Vagina (tissue), 2 donors: ENCODE measurements at places on chromosomes 1 and 21. TPM values are rescaled to one million over a fixed set of nuclear protein-coding genes. Genes with fewer than 3 reads are reported as not detected.
A peak's percentile ranks its signal among the peaks of the same experiment; 100 is the strongest.

HPDL gene
- total RNA-seq, result 2.2 TPM

DNA sequence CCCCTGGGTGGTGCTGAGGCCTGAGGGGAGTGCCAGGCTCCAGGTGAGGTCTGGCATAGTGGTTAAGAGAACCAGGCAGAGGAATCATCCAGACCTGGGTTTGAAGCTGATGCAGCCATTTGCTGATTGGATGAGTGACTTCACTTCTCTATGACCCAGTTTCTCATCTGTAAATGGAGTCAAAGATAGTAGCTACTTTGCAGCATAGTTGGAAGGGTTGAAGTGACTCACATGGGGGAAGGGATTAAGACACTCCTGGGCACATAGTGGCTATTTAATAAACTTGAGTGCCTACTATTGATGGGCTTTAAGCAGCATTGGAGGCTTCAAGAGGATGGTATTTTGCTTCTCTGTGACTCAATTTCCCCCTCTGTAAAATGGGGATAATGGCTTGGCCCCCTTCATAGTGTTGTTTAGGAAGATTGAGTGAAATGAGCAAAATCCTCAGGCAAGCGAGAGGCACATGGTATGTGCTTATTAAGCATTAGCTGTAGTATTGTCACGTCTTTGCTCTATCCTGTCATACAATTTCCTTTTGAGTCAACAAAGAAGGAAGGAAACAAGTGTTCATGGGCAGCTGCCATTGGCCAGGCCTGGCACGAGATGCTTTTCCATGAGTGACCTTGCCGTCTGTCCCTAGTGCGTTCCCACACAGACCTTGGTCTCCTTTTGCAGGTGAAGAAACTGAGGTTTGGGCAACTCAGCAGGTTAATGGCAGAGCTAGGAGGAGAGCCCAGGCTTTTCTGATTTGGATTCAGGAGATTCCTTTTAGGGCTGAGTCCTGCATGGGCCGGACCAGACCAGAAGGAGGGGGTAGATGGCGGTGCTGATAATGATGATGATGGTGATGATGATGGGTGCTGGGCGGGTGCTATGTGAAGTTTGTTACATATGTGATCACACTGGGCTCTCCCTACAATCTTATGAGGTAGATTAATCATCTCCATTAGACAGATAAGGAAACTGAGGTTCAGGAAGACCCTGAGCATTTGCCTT lies 131.1 kb upstream of the WNT4 start:
- H3K27ac ChIP-seq, result no peak overlapping the region
- no peaks in the 10 kb centered on the region for H3K27me3 ChIP-seq
- no peak for DNase-seq
- H3K36me3 ChIP-seq, result no peaks in the 10 kb centered on the region
- no peak overlapping the region for H3K4me3 ChIP-seq

- no peaks in the 10 kb centered on the region for H3K27me3 ChIP-seq
- no peak overlapping the region for H3K4me3 ChIP-seq
- H3K27ac ChIP-seq, result peak overlapping the region; percentile 16
- DNase-seq, result no peak
- H3K36me3 ChIP-seq, result no peaks in the 10 kb centered on the region
Observed at GRCh38 chr1:21012937-21013336, 163.8 kb downstream of the EIF4G3 start.

DNA sequence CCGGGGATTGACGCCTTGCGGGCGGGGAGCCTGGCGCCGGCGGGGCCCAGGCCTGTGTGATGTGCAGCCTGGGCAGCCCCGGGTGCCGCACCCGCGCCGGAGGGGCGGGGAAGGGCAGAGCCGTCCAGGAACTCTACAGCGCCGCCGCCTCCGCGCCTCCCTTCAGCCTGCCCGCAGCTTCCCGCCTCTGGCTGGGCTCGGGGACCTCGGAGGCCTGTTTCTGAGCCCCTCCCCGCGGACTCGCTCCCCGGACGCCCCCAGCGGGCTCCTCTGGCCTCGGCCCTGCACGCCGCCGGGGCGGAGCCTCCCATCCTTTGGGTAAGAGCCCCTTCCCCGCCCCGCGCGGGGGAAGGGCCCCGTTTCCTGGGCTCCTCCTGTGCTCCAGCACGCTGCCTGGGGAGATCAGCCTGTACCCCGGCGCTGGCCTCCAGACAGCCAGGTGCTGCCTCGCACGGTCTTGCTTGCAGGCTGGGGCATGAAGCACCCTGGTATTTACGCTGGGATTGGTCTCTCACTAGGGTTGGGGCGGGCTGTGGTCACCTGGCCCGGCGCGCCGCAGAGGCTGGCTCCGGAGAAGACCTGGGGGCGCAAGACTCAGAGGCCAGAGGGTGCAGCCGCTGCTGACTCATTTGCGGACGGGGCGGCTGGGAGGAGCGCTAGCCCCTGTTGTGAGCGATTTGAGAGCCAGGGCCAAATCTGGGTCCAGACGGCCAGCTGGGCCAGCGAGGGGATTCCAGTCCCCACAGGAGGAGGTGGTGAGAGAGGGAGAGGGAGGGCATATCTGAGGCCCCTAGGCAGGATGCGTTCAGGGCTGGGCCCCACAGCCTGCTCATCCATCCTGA lies 5.7 kb upstream of the ACOT11 start:
- H3K27me3 ChIP-seq, result no peaks in the 10 kb centered on the region
- peak overlapping the region; percentile 86 for H3K27ac ChIP-seq
- DNase-seq, result no peak
- H3K4me1 ChIP-seq, result peaks cover 23% of the 10 kb centered on the region
- no peaks in the 10 kb centered on the region for H3K36me3 ChIP-seq
- peak overlapping the region; percentile 50 for H3K4me3 ChIP-seq

DNA sequence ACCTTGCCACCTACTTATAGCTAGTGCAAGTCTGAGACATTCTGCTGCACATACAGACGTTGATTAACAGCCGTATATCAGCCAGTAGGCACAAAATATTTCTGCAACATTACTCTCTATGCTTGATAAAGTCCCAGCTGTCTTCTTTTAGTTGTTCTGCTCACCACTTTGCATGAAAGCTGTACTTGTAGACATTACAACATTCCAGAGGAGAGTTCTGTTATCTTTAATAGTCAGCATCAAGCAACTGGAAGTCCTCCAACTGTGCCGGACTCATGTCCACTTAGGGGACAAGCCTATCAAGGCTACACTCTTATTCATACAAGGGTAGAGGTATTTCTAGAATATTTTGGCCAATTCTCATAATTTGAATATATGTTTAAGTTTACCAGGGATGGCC lies 50.0 kb downstream of the CACHD1 start:
- H3K27ac ChIP-seq, result no peak overlapping the region
- no peak for DNase-seq
- peaks cover 77% of the 10 kb centered on the region for H3K4me1 ChIP-seq
- no peaks in the 10 kb centered on the region for H3K36me3 ChIP-seq
- no peaks in the 10 kb centered on the region for H3K27me3 ChIP-seq
- no peak overlapping the region for H3K4me3 ChIP-seq

GRCh38 chr1:51684776-51685175 lies 67.9 kb downstream of the OSBPL9 start:
- no peaks in the 10 kb centered on the region for H3K36me3 ChIP-seq
- peaks cover 27% of the 10 kb centered on the region for H3K4me1 ChIP-seq
- no peak overlapping the region for H3K4me3 ChIP-seq
- no peak overlapping the region for H3K27ac ChIP-seq
- no peak for DNase-seq

- no peaks in the 10 kb centered on the region for H3K4me1 ChIP-seq
- no peak for DNase-seq
- H3K36me3 ChIP-seq, result no peaks in the 10 kb centered on the region
- no peak overlapping the region for H3K27ac ChIP-seq
Observed at GRCh38 chr1:214623430-214623829, 20.4 kb downstream of the CENPF start.

ATG4C gene
- 5.9 TPM for total RNA-seq

GRCh38 chr21:46161633-46162592 lies 6.5 kb upstream of the FTCD start:
- no peak overlapping the region for H3K27ac ChIP-seq
- no peaks in the 10 kb centered on the region for H3K4me1 ChIP-seq
- peaks cover 4% of the 10 kb centered on the region for H3K36me3 ChIP-seq
- DNase-seq, result peak; percentile 92
- H3K27me3 ChIP-seq, result no peaks in the 10 kb centered on the region

DNA sequence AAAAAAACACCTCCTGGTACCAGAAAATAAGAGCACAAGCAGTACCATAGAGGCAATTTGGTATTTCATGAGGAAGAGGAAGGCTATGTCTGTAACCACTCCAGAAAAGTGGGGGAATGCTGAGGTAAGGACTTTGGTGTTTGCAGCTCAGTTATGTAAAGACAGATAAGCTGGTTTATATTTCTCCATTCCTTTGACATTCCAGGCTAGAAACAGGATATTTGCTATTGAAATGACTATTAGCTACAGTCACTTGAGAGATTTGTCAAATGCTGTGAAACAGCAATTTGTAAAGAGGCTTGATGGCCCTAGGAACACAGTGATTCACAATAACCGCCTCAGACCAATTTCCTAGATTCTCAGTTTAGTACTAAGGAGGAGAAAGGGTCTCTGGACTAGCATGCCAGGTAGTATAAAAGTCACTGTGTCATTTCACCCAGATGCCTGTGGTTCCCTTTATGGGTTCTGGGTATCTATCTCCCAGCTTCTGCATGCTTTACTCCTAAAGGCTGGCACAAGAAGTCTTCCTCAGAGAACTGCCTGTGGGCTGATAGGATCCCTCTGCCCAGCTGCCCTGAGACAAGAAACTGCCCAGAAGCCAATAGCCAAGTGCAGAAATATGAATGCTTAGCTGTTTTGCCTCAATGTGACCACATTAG lies 80.5 kb downstream of the VCAM1 start:
- DNase-seq, result no peak
- no peak overlapping the region for H3K27ac ChIP-seq
- no peaks in the 10 kb centered on the region for H3K27me3 ChIP-seq
- no peaks in the 10 kb centered on the region for H3K4me1 ChIP-seq
- no peak overlapping the region for H3K4me3 ChIP-seq

GRCh38 chr1:40314721-40315238 lies 2.3 kb downstream of the COL9A2 start:
- DNase-seq, result peak; percentile 94
- no peaks in the 10 kb centered on the region for H3K36me3 ChIP-seq
- H3K27me3 ChIP-seq, result peaks cover 7% of the 10 kb centered on the region
- peaks cover 36% of the 10 kb centered on the region for H3K4me1 ChIP-seq
- H3K27ac ChIP-seq, result no peak overlapping the region

DNA sequence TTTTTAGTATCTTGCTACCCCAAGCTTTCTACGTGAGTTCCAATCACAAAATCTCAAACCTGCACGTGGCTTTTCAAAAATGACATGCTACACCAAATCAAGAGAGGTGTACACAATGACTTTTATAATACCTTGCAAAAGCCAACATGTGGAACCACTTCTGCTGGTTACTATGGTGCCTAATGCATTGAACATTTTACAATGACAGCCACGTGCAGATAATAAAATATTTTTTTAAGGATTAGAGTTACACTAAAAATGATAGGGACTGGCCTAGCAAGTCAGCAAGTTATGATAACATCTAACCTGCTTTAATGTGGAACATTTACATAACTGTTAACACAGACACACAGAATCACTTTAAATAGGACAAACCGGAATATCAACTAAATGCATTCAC lies 30.2 kb downstream of the EYA3 start:
- DNase-seq, result no peak
- H3K4me1 ChIP-seq, result peaks cover 14% of the 10 kb centered on the region
- H3K27ac ChIP-seq, result no peak overlapping the region
- H3K27me3 ChIP-seq, result no peaks in the 10 kb centered on the region
- no peak overlapping the region for H3K4me3 ChIP-seq
- no peaks in the 10 kb centered on the region for H3K36me3 ChIP-seq

LRRC7 gene
- not detected for total RNA-seq

IGSF21 gene
- total RNA-seq, result 3.2 TPM

NUP210L gene
- not detected for total RNA-seq

PYCR2 gene
- total RNA-seq, result 47.4 TPM

- no peak overlapping the region for H3K4me3 ChIP-seq
- no peaks in the 10 kb centered on the region for H3K4me1 ChIP-seq
- H3K36me3 ChIP-seq, result peaks cover 11% of the 10 kb centered on the region
- no peak for DNase-seq
Observed at GRCh38 chr1:117501281-117501680, 104.6 kb upstream of the TENT5C start.

- H3K27me3 ChIP-seq, result no peaks in the 10 kb centered on the region
- no peak overlapping the region for H3K4me3 ChIP-seq
- no peak for DNase-seq
- no peaks in the 10 kb centered on the region for H3K4me1 ChIP-seq
Observed at GRCh38 chr1:162242804-162243203, 133.8 kb downstream of the SPATA46 start.

DNA sequence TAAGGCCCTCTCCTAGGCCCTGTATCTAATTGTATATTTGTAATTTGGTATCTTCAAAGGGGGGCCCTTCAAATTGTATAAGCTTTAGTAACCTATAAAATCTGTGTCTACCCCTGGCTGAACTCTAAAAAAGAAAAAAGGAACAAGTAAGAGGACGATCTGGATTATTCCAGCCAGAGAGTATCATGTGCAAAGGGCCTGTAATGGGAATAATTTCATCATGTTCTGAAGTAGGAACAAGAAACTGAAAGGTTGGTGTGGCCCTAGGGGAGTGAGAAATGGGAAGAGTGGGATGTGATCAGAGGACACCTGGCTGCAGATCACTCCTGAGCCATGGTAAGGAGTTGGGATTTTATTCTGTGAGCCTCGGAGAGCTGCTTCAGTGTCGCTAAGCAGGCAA lies 14.7 kb downstream of the PTAFR start:
- H3K27me3 ChIP-seq, result no peaks in the 10 kb centered on the region
- H3K4me1 ChIP-seq, result peaks cover 22% of the 10 kb centered on the region
- no peak overlapping the region for H3K27ac ChIP-seq
- DNase-seq, result no peak
- no peak overlapping the region for H3K4me3 ChIP-seq

DNA sequence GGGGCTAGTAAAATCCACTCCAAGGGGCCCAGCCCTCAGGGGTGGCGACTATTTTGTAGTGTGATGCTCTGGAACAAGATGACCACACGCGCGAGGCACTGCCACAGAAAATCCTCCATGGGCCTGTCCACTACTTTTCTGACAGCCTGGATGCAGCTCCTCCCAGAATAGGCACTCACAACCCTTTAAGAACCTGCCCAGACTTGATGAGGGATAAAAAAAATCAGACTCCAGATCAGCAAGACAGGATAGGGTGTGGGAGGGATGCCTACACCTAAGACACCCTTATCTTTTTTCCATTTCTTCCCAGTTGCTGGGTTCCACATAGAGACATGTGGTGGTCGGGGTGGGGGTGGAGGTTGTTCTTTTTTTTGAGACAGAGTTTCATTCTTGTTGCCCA lies 33.5 kb downstream of the PCAT6 start:
- no peaks in the 10 kb centered on the region for H3K27me3 ChIP-seq
- H3K27ac ChIP-seq, result no peak overlapping the region
- no peaks in the 10 kb centered on the region for H3K36me3 ChIP-seq
- H3K4me1 ChIP-seq, result no peaks in the 10 kb centered on the region
- H3K4me3 ChIP-seq, result no peak overlapping the region

GRCh38 chr1:228457396-228458176 lies 29.6 kb upstream of the RNF187 start:
- H3K4me1 ChIP-seq, result peaks cover 30% of the 10 kb centered on the region
- H3K36me3 ChIP-seq, result no peaks in the 10 kb centered on the region
- H3K27ac ChIP-seq, result peak overlapping the region; percentile 88
- H3K4me3 ChIP-seq, result peak overlapping the region; percentile 50

PLEKHA6 gene
- 15.0 TPM for total RNA-seq

PUSL1 gene
- total RNA-seq, result 31.2 TPM
